PC-9 (cell line): ENCODE measurements at places on chromosomes 13 and 19.

DNA sequence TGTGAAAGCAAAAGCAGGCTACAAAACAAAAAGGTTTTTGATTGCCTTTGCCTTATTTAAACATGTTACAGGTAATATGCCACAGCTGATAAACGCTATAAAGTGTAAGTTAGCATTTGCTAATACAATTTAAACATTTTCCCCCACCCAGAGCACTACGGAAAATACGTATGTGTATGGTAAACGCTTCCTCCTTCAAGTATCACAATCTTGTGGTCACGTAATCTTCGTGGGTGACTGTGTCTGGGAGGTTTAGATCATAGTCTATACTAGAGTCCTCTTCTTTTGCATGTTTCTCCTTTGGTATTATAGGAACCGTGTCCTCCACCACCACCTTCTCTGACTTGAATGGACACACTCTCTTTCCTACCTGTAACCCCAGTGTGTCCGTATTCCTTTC lies 38.1 kb upstream of the POSTN start:
- DNase-seq: no peak

DNA sequence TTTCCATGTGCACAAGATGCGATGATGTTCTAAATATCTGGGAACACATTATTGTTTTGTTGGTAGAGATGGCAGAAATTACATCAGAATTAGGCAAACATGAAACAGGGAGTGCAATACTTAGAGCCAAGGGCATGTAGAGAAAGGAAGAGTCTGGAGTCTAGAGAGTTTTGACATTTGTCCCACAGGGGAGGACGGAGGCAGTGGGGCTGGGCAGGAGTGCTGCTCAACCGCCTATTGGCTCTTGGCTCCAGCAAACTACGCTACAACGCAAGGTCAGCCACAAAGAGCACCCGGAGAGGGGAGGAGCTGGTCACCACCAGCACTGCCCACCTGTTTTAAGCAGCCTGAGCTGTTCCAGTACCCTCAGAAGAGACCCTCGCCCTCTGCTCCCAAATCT lies 108.3 kb downstream of the ABCC4 start:
- no peak for DNase-seq

DNA sequence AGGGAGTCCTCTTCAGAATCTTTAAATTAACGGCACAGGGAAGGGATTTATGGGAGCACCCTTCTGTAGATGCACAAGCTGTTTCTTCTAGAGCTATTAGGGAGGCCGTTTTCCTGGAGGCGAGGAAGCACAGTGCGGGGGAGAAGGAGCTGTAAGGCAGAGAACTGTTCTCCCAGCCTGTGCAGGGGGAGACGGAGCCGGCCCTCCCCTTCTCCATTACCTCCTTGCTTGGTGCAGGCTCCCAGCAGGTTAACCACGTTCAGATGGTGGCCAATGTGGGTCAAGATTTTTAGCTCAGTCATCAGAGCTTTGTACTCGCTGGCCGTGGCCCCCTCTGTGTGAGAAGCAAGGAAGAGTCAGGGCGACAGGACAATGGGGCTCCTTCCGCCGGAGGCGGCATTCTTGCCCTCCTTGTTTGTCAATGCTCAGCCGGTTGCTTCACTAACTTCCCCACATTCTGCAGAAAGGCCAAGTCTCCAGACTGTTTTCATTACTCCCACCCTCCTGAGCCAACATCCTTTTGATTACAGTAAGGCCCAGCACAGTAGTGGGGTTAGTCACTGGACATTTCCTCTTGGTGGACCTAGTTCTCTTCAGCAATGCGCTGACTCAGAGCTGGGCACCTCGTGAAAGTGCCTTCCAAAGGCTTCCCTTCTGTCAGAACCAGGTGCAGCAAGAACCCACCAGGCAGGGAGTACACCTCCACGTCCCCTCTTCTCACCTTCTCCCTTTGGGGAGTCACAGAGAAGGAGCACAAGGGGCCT lies 165.4 kb downstream of the FLT1 start:
- DNase-seq: no peak

DNA sequence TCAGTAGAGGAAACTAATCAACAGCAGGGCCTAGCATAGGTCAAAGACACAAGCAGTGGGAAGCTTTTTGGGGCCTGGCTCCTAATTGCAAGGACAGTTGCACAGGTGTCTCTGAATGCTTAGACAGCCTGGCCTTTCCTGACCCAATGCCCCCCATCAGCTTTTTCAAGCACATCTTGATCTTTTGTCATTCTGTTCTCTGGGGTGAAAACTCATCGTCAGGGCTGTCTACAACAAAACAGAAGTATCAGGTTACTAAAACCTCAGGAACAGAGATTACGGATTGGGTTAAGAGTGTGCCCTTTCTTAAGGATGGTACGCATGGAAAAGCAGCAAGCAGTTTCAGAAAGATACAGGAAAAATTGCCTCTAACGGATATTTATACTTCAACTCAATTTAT lies 8.3 kb upstream of the ZNF254 start:
- DNase-seq: no peak

- no peak for DNase-seq
Measured at GRCh38 chr13:60120617-60121336, 43.0 kb downstream of the DIAPH3 start.

DNA sequence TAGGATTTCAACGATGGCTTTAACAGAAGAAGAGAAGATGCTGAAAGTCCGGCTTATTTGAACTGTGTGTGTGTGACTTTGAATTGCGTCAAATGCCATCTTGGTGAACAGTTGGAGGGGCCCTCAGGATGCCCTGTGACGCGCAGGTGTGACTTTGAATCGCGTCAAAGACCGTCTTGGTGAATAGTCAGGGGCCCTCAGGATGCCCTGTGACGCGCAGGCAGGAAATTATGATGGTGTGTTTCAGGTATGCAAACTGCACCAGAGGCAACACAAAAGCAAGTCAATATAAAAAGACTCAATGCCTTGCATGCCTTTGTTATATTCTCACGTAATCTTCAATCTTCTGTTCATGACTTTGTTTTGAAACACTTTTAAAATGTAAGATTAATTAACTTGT lies 29.2 kb downstream of the ATP11A start:
- DNase-seq: peak; percentile 76

DNA sequence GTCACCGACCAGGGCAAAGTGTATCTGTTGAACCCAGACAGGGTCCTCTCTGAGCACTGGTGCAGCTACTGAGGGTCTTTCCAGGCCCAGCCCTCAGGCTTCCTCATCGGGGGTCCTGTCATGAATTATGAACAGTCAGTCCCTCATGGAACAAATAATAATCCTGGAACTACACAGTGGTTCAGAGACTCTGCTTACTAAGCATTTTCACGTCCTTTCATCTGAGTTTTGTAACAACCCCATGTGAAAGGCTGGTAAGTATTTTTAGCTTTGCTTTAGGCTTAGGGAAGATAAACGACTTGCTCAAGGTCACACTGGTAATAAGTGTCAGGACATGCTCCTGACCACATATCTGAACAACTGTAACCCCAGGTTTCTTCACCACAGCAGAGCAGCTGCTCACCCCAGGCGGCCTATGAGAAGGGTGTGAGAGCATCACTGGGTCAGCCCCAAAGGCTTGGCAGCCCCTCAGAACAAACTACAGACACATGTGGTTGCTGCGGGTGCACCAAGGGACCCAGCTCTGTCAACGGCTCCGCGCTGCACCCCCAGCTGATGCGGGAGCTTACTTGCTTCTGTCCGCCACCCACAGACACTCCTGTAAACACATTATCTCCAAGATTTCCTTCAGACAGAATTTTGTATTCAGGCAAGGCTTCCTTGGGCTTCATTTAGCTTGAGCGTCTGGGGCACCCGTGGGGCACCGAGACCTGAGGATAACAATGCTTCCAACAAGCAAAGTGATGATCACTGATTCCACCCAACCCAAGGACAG lies 19.4 kb upstream of the GSX1 start:
- DNase-seq: no peak

- DNase-seq: no peak
Measured at GRCh38 chr13:113645329-113645728, 12.7 kb downstream of the ATP4B start.

DNA sequence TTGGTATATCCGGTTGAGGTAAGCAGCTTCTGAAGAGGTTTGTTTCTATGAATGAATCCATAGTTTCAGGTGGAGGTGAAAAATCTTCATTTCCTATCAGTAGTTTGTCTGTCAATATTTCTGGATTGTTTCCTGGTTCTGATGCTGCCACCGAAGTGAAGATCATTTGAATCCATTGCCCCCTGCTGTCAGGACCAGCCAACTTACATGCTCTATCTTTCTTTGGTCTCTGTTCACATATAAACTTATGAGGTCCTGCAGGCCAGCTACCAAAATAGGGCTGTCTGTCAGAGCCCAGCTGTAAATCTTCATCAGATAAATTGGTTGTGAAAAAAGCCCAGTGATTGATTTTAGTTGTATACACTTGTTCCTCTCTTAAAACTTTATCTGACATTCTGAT lies 15.2 kb upstream of the N4BP2L1 start:
- no peak for DNase-seq

DNA sequence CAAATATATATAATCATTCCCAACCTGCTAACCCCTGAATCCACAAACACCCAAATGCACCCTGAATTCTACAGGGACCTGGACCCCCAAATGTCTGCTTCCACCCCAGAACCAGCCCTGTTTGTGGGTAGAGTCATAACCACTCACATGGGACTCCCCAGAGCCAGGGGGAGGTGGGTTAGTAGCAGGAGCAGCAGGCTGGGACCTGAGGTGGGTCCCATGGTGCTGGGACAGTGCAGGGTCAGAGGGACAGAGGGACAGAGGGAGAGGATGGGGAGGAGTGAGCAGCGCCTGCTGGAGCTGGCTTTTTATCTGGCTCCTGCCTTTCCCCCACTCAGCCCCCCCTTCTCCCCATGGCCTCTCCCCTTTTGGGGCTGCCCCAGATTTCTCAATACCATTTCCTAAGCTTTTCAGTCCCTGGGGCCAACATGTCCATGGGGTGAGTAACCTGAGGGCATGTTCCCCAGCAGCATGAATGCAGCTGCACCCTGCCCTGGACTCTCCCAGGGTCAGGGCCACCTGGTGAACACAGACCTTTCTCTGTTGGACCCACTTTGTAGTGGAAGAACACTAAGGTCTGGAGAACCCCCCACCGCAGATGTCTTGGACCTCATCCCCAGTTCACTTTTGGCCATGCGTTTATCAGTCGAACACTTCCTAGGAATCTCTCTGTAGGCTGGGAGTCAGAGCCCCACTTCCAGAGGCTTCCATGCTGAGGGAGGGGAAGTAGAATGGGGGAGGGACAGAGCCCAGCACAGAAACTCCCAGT lies at the start of gene C3:
TSS of gene C3 (minus strand) at position 282 of the 769 bp plus-strand sequence. CDS start at position 221, 61 bp downstream.
- DNase-seq: peak; percentile 69

GRCh38 chr19:34847393-34847792 lies 74.4 kb upstream of the ZNF599 start:
- DNase-seq: no peak
